ENCODE measurements at places on chromosomes 3 and 15.

GRCh38 chr3:95923496-95924210, 890.7 kb upstream of the EPHA6 start:
- no peak overlapping the region for H3K27ac ChIP-seq
- ATAC-seq = no peak
- no peaks in the 10 kb centered on the region for H3K36me3 ChIP-seq

DNA sequence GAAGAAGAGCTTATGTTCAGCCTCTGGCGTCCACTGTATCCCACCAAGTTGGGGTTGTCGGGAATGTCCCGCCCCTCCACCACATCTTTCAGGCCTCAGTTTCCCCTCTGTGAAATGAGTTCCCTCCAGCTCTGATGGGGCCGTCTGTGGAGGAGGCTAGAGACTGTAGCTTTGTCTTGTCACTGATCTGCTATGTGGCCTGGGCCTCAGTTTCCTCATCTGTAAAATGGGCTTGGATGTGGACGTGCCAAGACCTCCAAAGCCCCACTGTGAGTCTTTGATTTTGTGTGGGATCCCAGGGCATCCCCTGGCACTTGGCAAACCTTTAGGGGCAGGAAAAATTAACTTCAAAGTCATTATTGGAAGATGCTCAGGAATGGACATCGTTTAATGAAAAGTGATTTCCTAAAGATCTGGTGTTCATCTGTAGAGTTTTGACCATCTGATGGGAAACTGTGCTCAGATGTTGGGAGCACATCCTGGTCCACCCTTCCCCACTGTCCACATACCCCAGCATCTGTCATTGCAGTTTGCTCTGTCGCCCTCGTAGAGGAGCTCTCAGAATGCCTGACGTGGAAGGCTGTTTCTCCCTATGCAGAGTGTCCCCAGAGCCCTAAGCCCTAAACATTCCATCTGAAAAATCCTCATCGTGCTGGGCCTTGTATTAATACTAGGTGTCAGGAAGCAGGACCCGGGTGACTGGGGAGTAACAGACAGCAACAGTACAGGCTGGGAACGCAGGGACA, 28.5 kb downstream of the SLC6A6 start:
- H3K27me3 ChIP-seq = no peaks in the 10 kb centered on the region
- H3K4me3 ChIP-seq = peak overlapping the region; percentile 69
- peaks cover 99% of the 10 kb centered on the region for H3K4me1 ChIP-seq
- no peak for ATAC-seq
- H3K27ac ChIP-seq = peak overlapping the region; percentile 94
- no peaks in the 10 kb centered on the region for H3K36me3 ChIP-seq

- ATAC-seq = no peak
- no peak overlapping the region for H3K27ac ChIP-seq
- no peak overlapping the region for H3K4me3 ChIP-seq
- peaks cover 44% of the 10 kb centered on the region for H3K27me3 ChIP-seq
- H3K4me1 ChIP-seq = no peaks in the 10 kb centered on the region
Measured at GRCh38 chr3:119015942-119016341, 18.7 kb downstream of the IGSF11 start.

DNA sequence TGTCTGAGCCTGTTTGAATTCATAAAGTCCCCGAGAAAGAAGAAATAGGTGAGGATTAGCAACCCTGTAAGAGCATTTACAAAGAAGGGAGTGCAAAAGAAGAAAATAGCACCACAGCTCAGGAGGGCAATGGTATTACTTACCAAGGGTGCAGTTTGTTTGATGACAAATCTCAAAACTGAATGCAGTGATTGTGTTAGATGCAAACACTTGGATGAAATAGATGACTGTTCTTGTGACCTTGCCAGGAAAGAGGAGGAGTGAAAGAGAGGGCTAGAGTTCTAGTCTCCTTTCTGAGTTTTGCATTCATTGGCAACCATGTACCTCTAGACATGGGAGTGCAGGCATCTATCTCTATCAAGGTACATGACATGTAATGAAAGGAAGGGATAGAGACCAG, 1030.8 kb upstream of the CFAP20DC start:
- peak; percentile 34 for ATAC-seq
- peaks cover 38% of the 10 kb centered on the region for H3K4me1 ChIP-seq
- H3K4me3 ChIP-seq = no peak overlapping the region
- no peaks in the 10 kb centered on the region for H3K27me3 ChIP-seq

- no peaks in the 10 kb centered on the region for H3K27me3 ChIP-seq
- ATAC-seq = no peak
- no peaks in the 10 kb centered on the region for H3K4me1 ChIP-seq
- no peaks in the 10 kb centered on the region for H3K36me3 ChIP-seq
- H3K4me3 ChIP-seq = no peak overlapping the region
Measured at GRCh38 chr3:1103525-1103924, 10.7 kb downstream of the CNTN6 start.

DNA sequence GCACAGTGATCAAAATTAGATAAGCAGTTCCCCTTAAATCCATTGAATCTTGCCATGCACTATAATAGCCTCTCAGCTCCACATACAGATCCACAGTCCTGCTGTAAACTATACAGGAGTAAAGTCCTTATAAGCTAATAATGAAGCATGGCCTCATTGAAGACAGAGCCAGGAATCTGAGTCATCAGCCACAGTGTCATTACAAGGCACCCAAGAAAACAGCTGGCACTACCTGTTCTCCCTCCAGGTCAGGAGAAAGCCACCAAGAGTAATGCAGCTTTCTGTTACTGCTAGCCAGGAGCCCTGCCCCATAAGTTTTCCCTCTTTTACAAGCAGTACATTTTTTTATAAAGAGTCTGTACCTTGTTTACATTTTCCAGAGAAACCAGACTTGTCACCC, 27.3 kb downstream of the WDR49 start:
- no peak for ATAC-seq
- no peaks in the 10 kb centered on the region for H3K27me3 ChIP-seq
- H3K4me3 ChIP-seq = no peak overlapping the region
- H3K27ac ChIP-seq = no peak overlapping the region

DNA sequence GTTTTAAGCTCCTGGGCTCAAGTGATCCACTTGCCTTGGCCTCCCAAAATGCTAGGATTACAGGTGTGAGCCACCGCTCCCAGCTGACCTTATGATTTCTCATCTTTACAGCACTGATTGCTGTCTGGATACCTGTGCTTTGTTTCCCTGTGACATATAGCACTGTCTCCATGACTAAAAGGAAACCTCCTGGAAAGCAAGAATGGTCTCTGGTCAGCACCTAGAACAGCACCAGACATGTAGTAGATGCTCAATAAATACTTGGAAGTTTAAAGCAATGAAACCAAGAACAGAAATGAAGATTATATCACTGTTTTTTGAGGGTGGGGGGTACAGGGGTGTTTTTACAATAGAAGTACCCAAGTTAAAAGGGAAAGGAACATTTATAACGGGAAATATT, 156.8 kb upstream of the ADAMTS9 start:
- H3K27me3 ChIP-seq = no peaks in the 10 kb centered on the region
- H3K4me3 ChIP-seq = no peak overlapping the region
- H3K36me3 ChIP-seq = no peaks in the 10 kb centered on the region
- H3K4me1 ChIP-seq = no peaks in the 10 kb centered on the region
- ATAC-seq = no peak
- no peak overlapping the region for H3K27ac ChIP-seq

GRCh38 chr3:72041511-72041910, 256.6 kb upstream of the PROK2 start:
- ATAC-seq = no peak
- H3K27me3 ChIP-seq = peaks cover 37% of the 10 kb centered on the region
- no peak overlapping the region for H3K4me3 ChIP-seq
- H3K36me3 ChIP-seq = no peaks in the 10 kb centered on the region
- H3K4me1 ChIP-seq = no peaks in the 10 kb centered on the region
- H3K27ac ChIP-seq = no peak overlapping the region

- H3K36me3 ChIP-seq = peaks cover 5% of the 10 kb centered on the region
- H3K27ac ChIP-seq = peak overlapping the region; percentile 85
- H3K27me3 ChIP-seq = no peaks in the 10 kb centered on the region
Measured at GRCh38 chr3:23945663-23945912, 502 bp downstream of the NR1D2 start.

DNA sequence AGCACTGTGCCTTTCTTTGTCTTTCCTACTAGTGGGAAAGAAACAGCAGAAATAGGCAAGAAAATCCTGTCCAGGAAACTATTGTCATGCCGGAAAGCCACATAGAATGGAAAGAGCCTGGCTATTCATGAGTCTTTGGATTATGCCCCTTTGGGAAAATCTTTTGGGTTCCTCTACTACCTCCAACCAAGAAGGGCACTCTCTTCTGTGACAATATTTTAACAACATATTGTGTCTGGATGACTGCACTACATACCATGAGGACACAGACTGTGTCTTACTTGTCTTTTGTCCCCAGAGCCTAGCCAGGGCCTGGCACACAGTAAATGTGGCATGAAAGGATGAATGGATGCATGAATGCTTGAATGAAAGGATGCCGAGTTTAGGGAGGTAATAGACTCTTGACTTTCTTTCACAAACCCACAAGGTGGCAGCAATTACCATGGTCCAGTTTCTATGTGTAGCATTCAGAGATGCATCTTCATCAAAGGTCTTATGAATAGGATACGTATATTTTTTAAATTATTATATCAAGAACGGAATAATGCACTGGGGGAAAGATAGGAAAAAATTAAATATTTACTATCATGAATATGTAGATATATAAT, 30.3 kb downstream of the ARL14 start:
- no peak overlapping the region for H3K4me3 ChIP-seq
- H3K27me3 ChIP-seq = peaks cover 30% of the 10 kb centered on the region
- ATAC-seq = peak; percentile 67
- H3K4me1 ChIP-seq = no peaks in the 10 kb centered on the region
- no peak overlapping the region for H3K27ac ChIP-seq
